ENCODE measurements at places on chromosomes 16 and 17.
A peak's percentile ranks its signal among the peaks of the same experiment; 100 is the strongest.

DNA sequence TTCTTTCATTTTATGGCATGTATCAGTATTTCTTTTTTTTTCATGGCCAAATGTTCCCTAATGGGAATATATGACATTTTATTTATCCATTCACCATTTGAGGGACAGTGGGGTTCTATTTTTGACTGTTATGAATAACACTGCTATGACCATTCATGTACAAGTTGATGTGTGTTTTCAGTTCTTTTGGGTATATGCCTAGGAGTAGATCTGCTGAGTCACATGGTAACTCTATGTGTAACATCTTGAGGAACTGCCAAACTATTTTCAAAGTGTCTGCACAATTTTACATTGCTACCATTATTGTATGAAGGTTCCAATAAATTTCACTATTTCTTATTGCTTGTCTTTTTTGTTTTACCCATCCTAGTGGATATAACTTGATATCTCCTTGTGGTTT is 223.0 kb downstream of the TANC2 start:
- no peak for DNase-seq

- DNase-seq = no peak
Observed at GRCh38 chr17:61168506-61168905, 231.1 kb upstream of the TBX2 start.

GRCh38 chr16:65327346-65327745 is 205.5 kb upstream of the CDH11 start:
- DNase-seq = no peak

GRCh38 chr16:87465306-87465705 is 27.5 kb downstream of the ZCCHC14 start:
- no peak for DNase-seq

GRCh38 chr16:48381201-48381600 is 4.0 kb downstream of the SIAH1 start:
- no peak for DNase-seq

GRCh38 chr16:9854675-9855074 is 327.6 kb downstream of the GRIN2A start:
- no peak for DNase-seq

- DNase-seq = no peak
Observed at GRCh38 chr16:59411961-59412841, 678.1 kb upstream of the GOT2 start.

DNA sequence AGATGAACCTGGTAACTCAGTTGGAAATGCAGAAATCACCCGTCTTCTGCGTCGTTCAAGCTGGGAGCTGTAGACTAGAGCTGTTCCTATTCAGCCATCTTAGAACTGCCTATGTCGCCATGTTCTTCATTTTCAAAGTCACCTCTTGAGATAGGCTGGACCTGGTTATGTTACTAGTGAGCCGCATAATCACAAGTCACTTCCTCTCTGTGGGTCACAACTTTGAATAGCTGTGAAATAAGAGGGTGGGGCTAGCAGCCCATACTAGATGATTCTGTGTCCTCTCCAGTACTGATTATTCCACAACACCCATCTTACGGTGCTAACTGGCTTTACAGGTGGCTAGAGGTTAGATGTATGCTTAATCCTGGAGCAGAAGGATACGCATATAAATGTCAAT is 74.2 kb downstream of the VPS53 start:
- no peak for DNase-seq

DNA sequence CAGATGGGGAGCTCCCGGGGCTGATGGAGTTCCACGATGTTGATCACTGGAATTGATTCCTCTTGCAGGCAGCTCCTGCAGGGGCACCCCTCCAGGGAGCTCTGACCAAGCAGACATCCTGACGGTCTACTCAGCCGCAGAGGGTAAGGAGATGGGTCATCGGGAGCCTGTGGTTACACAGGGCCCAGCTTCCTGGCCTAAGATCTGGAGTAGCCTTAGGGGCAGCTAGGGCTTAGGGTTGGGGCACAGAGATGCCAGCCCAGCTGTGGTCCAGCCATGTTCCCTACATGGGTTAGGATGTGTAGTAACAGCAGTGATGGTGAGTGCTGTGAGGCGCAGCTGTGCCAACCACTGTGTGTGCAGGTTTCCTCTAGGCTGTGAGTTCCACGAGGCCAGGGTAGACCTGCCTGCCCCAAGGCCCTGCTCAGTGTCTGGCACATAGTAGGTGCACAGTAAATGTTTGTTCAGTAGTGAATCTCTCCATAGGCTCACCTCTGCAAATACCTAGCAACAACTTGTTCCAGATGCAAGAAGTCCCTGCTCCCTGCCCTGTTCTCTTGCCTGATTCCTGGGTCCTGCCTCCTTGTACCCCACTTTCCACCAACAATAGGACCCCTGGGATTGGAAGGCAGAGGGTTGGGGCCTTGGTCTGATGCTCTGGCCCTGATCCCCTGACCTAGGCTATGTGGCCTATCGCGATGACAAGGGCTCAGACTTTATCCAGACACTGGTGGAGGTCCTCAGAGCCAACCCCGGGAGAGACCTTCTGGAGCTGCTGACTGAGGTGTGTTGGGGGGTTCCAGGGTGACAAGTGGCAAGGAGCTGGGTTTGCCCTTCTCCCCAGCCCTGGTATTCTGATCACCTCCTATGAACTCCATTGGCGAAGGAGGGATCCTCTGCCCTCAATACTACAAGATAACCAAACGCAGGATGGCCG is 13.7 kb downstream of the ZNF213 start:
- no peak for DNase-seq

- DNase-seq = no peak
Observed at GRCh38 chr17:65278820-65279184, 141.6 kb downstream of the RGS9 start.

DNA sequence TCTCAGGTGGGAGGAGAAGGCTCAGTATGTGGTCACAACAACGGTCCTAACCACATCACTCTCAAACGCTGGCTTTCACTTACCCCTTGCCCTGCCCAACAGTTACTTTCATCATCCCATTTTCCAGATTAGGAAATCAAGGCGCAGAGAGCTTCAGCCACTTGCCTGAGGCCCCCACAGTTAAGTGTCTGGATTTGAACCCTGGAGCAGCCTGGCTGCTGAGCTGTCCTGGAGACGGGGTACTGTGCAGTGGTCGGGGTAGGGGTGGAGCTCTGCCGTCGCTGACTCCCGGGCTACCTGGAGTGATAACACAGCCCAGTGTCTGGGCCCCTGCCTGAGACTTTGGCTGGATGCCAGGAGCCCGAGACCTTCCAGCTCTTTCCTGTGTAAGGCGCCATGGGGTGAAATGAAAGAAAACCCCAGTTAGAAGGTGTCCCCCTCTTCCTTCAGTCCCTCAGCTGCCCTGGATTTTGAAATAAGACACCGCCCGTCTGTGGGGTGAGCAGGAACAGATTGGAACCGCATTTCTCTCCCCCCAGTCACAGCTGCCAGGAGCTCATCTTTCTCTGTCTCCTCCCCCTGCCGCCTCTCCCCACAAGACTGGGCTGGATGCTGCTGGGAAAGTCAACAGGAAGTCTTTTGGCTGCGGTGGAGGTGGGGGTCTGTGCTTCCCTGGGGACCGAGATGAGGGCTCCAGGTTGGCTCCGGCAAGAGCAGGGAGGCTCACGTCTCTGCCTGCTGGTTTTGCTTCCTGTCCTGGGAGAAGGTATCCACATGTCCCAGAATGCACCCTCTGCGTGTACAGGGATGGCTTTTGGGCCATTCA is 280.2 kb downstream of the SEC14L1 start:
- no peak for DNase-seq

GRCh38 chr17:1511756-1512321 is 4.6 kb downstream of the INPP5K start:
- DNase-seq = no peak

DNA sequence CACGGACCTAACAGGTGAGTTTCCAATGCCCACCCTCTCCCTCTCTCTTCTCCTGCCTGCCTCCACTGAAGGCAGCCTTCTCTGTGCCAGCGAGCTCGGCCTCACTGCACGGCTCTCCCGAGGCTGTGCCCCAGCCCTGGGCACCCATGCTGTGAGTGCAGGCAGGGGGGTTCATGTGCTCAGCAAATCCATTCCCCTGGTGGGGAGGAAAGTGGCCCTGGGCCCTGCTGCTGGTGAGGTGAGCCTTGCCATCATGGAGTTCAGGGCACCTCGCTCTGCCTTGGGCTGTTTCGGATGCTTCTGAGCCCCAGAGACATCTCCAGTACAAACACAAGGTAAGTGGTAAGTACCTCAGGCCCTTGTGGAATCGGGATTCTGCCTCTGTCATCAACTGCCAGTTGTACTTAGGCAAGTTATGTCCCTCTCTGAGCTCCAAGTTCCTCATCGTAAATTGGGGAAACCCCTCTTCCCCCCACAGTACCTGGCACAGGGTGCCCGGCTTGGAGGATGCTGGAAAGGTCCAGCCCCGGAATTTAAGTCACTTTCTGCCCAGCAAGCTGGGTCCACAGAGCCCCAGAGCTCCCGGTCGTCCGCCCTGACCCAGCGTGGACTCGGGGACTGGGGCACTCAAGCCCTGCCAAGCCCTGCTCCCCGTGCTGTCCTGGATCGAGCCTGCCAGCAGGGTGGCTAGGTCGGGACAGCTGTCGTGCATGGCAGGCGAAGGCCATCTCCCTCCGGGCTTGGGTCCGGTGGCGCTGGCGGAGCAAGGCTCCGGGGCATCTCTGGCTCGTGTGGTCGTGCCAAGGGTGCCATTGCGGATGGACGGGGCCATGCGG is 684 bp upstream of the NUDT16L1 start:
- peak; percentile 25 for DNase-seq

DNA sequence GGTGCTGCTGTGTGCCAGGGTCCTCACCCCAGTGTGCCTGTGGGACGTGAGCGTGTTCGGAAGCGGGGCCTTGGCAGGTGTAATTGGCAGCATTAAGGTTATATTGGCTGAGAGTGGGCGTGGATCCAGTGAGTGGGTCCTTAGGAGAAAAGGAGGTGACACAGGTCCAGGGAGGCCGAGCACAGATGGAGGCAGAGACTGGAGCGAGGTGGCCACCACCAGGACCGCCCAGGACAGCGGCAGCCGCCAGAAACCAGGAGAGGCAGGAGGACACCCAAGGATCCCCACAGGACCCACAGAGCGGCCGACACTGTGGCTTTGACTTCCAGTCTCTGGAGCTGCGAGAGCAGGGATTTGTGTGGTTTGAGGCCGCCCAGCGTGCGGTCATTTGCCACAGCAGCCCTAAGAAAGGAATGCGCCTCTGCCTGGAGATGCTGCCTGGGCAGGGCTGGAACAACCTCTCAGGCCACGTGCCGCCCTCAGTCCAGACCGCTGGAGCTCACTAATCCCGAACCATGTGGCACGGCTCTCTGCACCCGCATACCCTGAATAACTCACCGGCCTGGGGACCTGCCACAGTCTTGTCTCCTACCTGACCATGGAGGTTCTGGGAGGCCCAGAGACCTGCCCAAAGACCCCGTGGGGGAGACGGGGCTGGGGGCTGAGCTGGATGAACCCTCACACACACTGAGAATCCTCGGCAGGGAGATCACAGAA is 45.4 kb downstream of the SOX8 start:
- no peak for DNase-seq

DNA sequence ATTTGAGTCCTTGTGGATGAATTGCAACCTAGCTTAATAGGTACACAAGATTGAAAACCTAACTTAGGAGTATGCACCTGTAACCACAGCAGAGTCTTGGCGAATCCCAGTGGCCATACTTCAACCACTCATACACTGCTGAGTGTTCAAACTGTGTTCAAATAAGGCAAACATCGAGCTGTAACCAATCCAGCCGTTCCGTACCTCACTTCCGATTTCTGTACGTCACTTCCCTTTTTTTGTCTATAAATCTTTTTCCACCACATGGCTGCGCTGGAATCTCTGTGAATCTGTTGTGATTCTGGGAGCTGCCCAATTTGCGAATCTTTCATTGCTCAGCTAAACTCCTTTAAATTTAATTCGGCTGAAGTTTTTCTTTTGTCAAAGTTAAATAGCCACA is 190.6 kb downstream of the MAF start:
- peak; percentile 22 for DNase-seq

DNA sequence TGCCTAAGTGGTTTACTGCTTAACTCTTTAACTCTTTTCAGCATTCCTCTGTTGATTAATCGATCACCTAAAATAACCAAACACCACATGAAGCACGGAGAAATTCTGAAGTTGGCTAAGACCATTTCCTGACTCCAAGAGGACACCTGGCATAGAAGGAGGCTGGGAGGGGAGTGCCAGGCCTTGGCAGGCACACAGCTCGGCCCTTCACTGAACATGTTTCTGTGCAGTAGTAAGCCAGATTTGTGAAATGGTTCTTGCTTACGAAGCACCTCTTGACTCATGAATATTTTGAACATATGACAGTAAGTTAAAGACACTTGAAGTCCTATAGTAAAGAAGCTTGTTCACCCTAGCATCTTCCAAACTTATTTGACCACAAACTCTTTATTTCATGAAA is 82.3 kb downstream of the FOXL1 start:
- DNase-seq = no peak

DNA sequence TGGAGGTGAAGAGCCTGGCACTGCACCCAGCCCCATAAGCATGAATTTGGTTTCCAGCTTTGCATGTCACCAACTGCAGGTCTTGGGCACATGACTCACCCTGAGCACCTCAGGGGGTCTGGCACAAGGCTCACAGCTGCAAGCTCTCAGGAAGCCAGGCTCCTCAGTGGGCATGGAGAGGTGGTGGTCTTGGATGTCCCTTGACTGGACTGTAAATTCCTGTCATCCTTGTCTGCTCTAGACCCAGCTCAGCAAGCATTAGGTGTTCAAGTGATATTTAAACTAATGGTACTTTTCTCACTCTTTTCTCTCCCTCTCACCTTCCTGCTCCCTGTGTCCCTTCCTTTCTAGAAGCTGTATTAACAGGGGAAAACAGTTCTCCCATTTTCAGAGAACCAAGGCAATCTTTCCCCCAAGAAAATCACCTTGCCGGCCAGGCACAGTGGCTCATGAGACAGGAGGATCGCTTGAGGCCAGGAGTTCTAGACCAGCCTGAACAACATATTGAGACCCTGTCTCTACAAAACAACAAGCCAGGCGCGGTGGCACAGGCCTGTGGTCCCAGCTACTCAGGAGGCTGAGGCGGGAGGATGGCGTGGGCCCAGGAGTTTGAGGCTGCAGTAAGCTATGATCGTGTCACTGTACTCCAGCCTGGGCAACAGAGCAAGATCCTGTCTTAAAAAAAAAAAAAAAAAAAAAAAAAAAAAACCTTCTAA is 5.1 kb upstream of the KIFC3 start:
- no peak for DNase-seq

DNA sequence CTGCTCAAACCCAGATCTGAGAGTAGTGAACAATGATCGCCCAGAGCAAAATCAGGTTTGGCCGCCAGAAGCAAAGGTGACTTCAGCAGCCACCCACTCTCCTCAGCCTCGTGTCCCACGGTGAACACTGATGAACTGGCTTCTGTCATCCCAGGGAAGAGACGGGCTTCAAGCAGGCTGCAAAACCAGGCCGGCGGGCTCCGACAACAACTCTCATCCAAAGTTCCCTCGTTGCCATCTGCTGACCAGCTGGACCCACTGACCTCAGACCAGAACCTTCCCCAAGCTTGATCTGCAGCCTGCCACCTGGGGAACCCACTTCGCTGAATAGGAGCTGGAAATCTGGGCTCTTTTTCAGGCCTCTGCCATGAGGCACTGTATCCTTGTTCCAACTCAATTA is 69.6 kb upstream of the MRTFB start:
- no peak for DNase-seq

GRCh38 chr16:10983159-10983558 is 38.8 kb downstream of the CLEC16A start:
- DNase-seq = peak; percentile 22

All from NAMALWA (cell line).